Activated T-helper 1 cell treated with anti-CD3 and anti-CD28 coated beads, Interleukin-12 subunit alpha, Interleukin-12 subunit beta, Interleukin-2, Interleukin-4 antibody, amounts not matched to agents 30 ng/mL and 10 ng/mL and 1 ng/mL, durations not matched to agents 14 hours and 24 hours and 36 hours (primary cell): ENCODE measurements at places on chromosomes 1 and 21.

DNA sequence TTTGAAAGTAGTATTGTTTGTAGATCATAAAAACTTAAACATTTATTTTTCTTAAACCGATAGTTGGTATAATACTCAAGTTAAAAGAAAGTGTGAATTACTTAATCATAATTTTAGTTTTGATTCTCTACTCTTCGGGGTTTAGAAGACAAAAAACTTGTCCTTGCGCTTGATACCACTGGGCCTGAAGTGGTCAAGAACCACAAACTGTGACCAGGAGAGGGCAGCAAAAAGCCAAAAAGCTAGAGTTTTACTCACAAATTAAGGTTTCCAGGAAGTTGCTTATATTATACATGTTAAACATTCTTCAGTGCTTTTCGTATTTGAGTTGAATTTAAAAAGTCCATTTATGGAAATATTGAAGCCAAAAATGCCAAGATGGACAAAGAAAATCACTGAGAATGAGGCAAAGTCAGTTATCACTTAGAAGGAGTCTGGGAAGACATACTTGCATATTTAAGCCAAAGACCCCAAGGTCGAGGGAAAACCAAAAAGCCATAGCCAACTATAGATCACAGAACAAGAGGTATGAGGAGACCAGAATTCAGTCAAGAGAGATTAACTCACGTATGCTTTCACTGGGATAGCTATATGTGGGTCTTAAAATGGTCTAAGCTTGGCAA is 34.2 kb downstream of the EFCAB7 start:
- no peaks in the 10 kb centered on the region for H3K4me1 ChIP-seq
- no peak overlapping the region for H3K27ac ChIP-seq
- no peak for DNase-seq

DNA sequence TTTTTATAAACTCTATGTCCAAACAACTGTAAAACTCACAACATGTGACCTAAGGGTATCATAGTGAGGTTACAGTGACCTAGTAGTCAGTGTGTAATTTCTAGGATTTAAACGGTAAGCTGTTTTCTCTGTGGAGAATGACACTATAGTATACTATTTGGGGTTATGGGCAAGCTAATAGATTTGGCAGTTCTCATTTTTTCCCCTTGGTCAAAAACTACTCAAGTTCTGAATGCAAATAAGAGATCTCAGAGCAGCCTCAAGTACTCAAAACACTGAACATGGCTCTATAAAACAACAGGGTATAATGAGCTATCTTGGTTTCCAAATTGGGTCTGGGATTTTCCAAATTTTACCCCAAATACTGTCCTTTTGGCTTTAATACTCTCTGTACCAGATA is 88.5 kb upstream of the HMCN1 start:
- H3K4me3 ChIP-seq = no peak overlapping the region
- no peak for DNase-seq
- peaks cover 45% of the 10 kb centered on the region for H3K4me1 ChIP-seq
- H3K27ac ChIP-seq = no peak overlapping the region
- H3K36me3 ChIP-seq = peaks cover 21% of the 10 kb centered on the region

- peaks cover 22% of the 10 kb centered on the region for H3K4me1 ChIP-seq
- DNase-seq = no peak
- H3K27me3 ChIP-seq = no peaks in the 10 kb centered on the region
- H3K36me3 ChIP-seq = no peaks in the 10 kb centered on the region
- no peak overlapping the region for H3K4me3 ChIP-seq
Observed at GRCh38 chr1:110243574-110243973, 33.5 kb downstream of the KCNC4 start.

DNA sequence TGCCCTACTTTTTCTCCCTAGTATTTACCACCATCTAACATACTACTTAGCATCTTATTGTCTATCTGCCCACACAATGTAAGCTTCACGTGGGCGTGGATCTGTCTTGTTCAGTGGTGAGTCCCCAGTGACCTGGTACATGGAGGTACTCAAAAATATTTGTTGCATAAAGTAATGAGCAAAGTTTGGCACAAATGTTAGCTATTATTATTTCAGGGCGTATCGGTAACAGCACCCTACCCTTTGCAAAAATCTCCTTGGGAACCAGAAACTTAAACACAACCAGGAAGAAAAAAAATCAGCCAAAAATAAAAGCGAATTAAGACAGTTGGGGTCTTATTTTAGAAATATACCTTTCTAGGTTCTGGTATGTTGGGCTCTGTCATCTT is 454 bp upstream of the NENF start:
- H3K27ac ChIP-seq = no peak overlapping the region
- no peak for DNase-seq
- H3K27me3 ChIP-seq = peaks cover 6% of the 10 kb centered on the region
- H3K4me1 ChIP-seq = peaks cover 25% of the 10 kb centered on the region

DNA sequence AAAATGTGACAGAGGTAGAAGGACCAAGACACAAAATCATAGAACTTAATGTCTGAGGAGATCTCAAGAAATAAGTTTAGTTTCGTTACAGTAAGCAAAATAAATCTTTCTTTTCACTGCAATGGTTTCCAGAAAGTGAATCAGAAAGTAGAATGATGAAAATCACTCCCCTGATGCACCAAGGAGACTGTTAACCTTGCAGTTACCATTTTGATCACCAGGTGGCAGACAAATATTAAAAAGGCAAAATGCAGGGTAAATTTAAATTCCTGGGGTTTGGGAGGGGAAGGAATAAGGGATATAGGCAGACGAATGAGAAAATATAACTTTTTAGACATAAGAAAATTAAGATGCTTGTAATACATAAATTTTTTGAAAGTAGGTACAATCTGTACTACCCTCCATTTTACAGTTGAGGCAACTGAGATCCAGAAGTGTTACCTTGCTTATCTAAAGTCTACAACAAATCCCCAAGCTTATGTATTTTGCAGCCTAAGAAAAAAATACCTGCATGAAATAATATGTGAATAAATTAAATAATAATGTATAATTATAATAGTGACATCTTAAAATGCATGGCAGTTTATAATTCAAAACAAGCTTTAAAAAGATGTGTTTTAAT is 253.2 kb downstream of the CRB1 start:
- peaks cover 7% of the 10 kb centered on the region for H3K4me1 ChIP-seq
- H3K36me3 ChIP-seq = no peaks in the 10 kb centered on the region
- no peak overlapping the region for H3K4me3 ChIP-seq
- H3K27me3 ChIP-seq = no peaks in the 10 kb centered on the region
- no peak overlapping the region for H3K27ac ChIP-seq
- no peak for DNase-seq

DNA sequence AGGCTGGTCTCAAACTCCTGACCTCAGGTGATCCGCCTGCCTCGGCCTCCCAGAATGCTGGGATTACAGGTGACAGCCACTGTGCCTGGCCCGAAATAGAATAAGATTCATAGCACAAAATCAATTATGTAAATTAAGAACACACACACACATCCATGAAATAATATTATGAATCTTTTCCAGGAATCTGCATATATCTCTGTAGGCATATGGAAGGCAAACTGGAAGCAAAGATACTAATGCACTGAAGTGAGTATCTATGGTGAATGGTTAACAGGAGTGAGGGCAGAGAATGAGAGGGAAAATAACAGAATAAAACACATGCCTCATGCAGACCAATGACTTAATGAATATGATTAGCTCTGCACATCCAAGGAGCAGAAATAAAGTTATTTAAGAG is 61.6 kb upstream of the ATP2B4 start:
- no peak for DNase-seq
- H3K4me1 ChIP-seq = no peaks in the 10 kb centered on the region
- H3K27ac ChIP-seq = no peak overlapping the region
- H3K4me3 ChIP-seq = no peak overlapping the region
- H3K27me3 ChIP-seq = peaks cover 9% of the 10 kb centered on the region
